NCI-H146 (cell line): ENCODE measurements at places on chromosomes 7 and 10.

DNA sequence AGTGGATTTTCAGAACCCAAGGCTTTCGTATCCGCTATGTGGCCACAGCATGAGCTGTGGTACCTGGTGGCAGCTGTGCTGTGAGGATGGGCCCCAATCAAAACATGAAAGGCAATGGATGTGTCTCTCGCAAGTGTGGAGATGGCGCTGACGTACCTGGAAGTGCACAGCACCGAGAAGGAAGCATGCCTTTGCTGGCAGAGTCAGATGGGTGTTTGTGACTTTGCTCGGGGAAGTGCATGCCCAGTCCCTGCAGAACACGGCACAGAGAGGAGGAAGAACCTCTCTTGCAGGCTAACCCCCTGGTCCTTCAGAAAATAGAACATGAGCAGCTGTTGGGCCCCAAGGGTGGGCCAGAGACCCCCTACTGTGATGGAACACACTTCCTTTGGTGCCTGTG lies 654.1 kb upstream of the ZWINT start:
- peak; percentile 88 for DNase-seq

DNA sequence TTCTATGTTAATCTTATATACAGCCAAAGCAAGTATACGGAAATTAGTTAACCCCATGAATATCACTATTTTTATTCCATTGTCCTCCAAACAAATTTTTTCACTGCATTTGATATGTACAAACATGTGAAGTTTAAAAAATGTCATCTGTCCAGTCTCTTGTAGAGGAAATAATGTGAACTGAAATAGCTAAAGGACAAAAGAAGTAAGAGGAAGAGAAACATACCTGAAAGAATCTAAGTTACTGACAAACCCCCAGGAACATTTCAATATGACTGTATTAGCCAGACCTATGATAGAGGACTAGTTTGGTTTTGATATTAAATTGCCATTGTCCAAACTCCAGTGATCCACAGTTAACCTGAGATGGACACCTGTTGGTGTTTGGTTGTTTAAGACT lies 80.6 kb downstream of the NRCAM start:
- DNase-seq, result no peak

DNA sequence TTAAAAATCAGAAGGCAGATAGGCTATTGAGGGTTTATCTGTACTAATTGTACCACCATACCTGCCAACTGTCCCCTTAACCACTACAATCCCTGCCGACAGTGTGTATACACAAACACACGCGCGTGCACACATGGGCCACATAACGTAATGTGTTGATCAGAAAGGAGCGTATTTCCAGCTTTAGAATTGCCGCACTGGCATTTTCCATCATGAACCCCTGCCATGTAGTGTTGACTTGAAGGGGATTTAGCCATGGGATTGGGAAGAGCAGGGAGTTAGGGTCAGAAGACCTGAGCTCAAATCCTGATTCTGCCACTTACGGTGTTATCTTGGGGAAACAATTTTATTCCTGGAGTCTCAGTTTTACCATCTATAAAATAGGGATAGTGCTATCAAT lies 158.9 kb downstream of the TCF7L2 start:
- DNase-seq, result peak; percentile 25

GRCh38 chr7:14639329-14639728 lies 263.2 kb downstream of the DGKB start:
- DNase-seq, result peak; percentile 33

GRCh38 chr10:8076933-8077332 lies 22.4 kb downstream of the GATA3 start:
- no peak for DNase-seq

DNA sequence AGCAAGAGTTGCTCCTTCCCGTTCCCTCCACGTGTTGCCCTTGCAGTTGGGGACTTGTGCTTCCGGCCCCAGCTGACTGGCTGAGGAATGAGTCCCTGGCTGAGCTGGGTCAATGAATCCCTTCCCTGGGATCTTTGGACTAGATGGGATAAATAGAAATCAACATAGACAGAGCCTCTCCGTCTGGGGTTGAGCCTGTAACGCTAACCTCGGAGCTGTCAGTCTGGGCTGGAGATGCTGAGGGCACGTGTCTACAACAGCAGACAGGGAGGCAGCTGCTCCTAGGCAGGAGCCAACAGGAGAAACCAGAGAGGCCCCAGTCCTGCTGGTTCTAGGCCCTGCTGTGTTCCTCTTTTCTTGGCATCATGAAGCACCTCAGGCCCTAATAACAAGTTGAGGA lies 42.3 kb upstream of the HSPA12A start:
- no peak for DNase-seq

GRCh38 chr10:48634198-48634983 lies 29.5 kb upstream of the ARHGAP22 start:
- no peak for DNase-seq

GRCh38 chr7:115274-115911 lies 77.0 kb upstream of the FAM20C start:
- no peak for DNase-seq

GRCh38 chr10:77737608-77738007 lies 100.0 kb upstream of the KCNMA1 start:
- DNase-seq, result no peak

DNA sequence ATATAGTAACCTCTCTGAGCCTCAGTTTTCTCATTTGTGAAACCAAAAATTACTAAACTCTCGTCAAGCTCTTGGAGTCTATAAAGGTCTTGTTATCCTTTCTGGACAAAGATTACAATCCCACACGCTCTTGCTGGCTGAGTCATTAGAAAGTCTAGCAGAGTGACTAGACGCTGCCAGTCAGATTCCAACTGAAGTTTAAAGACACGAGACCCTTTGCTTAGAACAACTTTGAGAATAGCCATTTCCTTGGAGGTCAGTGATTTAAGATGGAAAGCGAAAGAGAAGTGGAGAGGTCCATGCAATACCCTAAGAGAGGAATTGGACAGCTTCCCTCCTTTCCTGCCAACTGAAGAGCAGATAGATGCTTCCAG lies 119.5 kb downstream of the APBB1IP start:
- DNase-seq, result no peak

DNA sequence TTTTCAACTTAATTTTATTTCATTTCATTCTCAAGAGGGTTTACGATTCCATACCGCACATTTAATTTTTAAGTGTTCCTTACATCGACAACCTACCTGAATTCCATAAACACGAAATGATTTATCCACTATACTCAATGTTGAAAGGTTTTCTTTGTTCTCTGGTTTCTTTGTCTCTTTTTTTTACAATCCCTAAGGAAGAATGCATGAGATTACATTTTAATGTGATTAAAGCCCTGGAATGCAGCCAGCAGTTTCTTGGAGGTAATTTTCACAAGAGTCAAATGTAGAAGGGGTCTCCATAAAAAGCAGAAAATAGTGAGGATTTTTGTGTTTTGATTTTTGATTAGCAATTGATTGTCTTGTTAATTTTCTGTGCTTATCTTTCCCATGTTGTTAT lies 59.2 kb upstream of the ADCY1 start:
- no peak for DNase-seq

DNA sequence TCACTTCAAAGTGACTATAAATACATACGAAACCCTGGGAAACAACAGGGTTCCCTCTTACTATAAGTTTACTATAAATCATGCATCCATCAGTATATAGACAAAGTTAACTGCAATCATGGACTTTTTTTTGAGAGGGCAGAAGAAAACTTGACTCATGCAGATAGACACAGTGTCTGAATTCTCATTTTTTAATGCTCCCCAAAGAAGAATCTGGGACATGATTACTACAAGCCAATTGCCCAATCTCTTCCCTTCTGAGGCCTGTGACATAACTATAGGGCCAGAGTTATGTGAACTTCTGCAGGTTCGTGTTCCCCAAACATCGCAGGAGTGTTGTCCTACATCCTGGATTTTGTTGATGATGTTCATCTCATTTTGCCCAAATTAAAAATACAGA lies 376.5 kb downstream of the KCNMA1 start:
- no peak for DNase-seq

DNA sequence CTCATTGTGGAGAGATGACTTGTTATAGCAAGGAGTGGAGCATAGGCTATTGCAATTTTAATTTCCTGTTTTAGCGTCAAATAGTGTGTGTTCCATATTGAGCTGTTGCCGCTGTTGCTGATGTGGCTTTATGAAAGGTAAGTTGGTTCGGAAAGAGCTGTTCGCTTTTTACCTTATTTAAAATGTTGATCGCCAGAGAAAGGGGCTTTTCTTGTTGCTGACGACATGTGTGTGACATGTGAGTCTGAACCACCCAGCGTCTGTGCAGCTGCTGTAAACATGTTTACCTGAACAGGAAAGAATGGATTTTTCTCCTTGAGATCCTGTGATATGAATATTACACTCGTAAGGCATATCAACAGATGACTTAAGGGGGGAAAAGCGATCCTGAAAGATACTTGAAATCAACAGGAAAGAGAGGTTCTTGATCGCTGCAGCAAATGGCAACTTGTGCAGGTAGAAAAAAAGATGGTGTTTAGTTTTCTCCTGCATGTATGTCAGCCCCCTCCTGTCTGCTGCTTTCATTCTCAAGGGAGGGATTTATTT lies 2.5 kb downstream of the ZEB1 start:
- DNase-seq, result no peak

GRCh38 chr7:8590791-8591190 lies 157.4 kb downstream of the NXPH1 start:
- DNase-seq, result peak; percentile 70

GRCh38 chr7:2042650-2043049 lies 190.1 kb downstream of the MAD1L1 start:
- no peak for DNase-seq

DNA sequence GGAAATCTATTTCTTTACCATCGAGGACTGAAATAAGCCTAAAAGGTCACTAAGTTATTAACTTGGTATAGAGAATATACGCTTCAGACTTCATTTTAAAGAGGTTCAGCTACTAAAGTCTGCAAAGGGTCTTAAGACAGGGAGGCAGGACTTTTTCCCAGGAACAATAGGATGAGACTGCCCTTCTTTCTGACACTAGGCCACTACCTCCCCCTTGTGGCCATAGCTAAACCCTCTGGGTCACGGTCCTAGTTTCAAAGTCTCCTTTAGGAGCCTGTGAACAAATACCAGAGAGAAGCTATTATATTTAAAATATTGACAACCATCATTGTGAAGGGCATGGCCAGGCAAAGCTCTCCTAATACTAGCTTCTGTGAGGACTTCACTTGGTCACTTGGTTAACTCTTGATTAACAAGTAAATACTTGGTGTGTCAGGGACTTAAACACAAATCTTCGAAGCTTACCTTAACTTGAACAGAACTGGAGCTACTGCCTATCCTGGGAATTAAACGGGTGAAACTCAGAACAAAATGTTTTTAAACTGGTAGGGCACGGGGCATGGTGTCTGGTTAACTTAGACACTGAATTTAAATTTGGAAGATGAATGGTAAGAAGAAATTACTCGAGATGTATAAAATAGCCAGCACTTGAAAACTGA lies 75.6 kb downstream of the CCDC6 start:
- DNase-seq, result peak; percentile 63
